ENCODE measurements at places on chromosomes 7 and 10.

DNA sequence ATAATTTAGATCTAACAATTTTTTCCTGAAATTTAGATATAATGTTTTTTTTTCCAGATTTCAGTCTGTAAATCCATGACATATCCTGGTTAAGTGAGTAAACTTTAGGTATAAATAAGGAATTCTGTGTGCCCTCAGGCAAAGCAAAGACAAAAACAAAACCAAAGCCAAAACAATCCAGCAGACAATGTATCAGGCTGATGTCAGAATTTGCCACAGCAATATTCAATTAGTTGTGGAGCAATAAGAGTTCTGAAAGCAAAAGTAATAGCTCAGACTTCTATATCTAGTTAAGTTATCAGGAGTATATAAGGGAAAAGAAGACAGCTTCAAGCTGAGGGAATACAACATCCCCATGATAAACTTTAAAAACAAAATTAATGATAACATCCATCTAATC, 82.0 kb downstream of the MKX start:
- no peak for DNase-seq

DNA sequence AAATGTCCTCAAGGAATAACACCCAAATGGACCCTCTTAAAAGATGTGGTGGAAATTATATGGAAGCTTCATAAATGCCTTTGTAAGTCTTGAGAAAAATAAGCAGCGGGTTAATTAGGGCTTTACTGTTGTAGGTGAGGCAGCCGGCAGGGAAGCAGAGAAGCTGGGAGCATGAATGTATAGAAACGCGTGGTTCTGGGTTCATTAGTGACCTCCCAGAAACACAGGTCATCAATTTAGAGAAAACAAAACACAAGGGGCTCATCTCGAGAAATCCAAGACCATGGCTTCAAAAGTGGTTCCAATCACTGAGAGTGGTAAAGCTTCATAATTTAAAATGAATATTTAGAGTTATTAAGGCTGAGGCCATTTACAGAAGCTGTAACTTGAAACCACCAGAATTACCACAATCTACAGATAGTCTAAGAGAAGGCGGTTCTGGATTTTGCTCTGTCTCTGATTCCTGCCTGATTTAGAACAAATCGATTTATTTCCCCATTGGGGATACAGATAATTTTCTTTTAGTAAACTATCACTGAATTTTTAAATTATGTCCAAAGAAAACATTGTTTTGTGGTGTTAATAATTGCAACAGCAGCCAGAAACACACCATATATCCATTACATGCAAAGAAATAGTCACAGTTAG, 20.7 kb downstream of the GARIN1A start:
- no peak for DNase-seq

DNA sequence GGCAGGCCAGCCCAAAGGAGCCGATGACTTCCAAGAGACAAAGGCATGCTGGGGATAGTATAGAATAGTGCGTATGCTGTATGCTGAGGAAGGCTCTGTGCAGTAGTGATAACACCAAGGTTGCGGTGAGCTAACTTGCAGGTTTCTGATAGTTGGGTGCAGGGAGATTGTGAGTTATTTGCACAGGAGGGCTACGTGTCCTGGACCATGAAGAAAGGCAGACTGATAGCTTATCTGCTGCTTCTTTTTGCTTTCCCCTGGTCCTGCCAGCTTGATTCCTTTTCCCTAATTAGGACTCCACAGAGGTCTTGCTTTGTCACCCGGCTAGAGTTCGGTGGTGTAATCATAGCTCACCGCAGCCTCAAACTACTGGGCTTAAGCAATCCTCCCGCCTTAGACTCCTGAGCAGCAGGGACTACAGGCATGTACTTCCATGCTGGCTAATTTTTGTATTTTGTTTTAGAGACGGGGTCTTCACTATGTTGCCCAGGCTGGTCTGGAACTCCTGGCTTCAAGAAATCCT, 43.9 kb upstream of the ARHGAP12 start:
- DNase-seq: no peak

GRCh38 chr10:70299876-70300275, 16.1 kb upstream of the NPFFR1 start:
- DNase-seq: no peak

GRCh38 chr7:39075210-39075609, 97.5 kb downstream of the POU6F2 start:
- no peak for DNase-seq

- no peak for DNase-seq
These were observed 172.3 kb downstream of the CACNB2 start for GRCh38 chr10:18312374-18313139.
